ENCODE measurements at places on chromosomes 6 and 20.

- no peak for DNase-seq
Measured at GRCh38 chr6:125524356-125524755, 222.6 kb upstream of the HDDC2 start.

DNA sequence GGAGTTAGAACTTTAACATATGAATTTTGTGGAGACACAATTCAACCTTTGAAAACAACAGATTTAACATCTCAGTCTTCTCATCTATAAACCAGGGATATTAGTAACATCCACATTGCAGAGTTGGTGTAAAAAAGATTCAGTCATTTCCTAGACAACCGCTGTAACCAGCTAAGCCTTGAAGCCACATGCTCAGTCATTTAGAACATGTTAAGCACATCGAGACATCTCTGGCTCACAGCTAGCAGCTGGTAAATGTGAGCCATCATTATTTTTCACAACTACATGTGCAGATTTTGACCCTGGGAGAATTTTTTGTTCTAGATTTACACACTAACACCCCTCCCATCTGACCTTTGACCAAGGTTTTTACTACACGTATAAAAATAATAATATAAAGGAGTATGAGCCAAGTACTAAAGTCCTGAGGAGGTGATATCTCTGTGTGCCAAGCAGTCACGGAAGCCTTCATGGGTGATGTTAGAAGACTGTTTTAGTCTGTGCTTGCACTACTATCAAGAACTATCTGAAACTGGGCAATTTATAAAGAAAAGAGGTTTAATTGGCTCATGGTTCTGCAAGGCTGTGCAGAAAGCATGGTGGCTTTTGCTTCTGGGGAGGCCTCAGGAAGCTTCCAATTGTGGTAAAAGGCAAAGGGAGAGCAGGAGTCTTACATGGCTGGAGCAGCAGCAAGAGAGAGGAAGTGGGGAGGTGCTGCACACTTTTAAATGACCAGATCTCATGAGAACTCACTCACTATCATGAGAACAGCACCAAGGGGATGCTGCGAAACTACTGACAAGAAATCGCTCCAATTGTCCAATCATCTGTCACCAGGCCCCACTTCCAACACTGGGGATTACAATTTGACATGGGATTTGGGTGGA, 48.7 kb upstream of the IL20RA start:
- DNase-seq = no peak

GRCh38 chr20:1164871-1165270, 19.9 kb downstream of the TMEM74B start:
- DNase-seq = no peak

DNA sequence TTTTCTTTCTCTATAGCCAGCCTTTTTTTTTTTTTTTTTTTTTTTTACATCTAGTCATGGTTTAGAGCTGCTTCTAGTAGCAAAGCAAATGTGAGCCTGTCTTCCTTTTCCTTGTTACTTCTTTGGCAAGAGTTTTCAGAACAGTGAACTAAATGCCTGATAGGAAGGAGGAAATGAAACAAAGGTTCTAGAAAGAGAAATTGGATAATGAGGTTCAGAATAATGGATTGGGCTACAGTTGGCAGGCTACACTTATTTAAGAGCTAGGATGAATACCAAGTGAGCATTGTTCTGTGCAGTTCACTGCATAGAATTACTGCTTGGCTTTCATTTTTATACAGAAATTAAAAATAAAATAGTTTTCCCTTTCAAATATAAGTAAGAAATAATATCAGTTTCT, 78.6 kb downstream of the HIVEP1 start:
- no peak for DNase-seq

DNA sequence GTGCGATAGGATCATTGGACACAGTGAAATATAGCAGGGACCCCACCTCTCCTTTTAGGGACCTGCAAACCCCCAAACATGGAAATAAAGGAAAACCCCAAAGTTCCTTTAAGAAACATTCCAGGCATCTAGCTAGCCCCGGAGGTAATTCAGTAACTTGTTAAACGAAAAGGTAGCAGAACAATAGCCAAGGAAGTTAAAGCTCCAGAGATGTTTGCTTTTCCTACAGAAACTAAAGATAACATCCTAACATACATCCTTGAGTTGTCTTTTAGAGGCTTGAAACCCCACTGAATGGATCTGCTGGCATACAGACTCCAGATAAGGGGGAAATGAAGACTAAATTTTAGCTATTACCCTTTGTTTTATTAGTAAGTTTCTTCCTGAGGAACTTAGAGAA, 51.0 kb downstream of the FAM184A start:
- DNase-seq = no peak

- DNase-seq = no peak
Measured at GRCh38 chr6:66307490-66307889, 600.5 kb upstream of the EYS start.

DNA sequence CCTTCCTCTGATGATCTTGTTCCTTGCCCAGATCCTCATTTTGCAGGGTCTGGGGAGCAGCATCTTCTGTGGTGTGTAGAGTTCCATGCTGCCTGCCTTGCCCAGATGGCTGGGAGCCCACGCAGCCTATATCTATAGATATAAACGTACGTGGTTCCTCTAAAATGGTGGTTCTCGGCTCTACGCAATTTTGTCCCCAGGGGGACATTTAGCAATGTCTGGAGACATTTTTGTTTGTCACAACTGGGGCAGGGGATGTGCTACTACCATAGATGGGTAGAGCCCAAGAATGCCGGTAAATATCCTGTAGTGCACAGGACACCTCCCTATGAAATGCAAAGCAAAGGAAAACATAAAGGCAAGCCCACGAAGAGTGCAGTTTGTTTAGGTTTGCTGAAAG, 98.4 kb upstream of the SPACA1 start:
- no peak for DNase-seq

GRCh38 chr6:14738933-14739332, 506.9 kb upstream of the JARID2 start:
- no peak for DNase-seq

GRCh38 chr6:166343150-166343487, 774 bp upstream of the SFT2D1 start:
- DNase-seq = no peak

Measured in transverse colon (tissue), 4 donors.